CD4-positive, alpha-beta T cell treated with Interleukin-6 at 100 ng/mL for 8 hours (primary cell): ENCODE measurements at places on chromosomes 2 and 18.

DNA sequence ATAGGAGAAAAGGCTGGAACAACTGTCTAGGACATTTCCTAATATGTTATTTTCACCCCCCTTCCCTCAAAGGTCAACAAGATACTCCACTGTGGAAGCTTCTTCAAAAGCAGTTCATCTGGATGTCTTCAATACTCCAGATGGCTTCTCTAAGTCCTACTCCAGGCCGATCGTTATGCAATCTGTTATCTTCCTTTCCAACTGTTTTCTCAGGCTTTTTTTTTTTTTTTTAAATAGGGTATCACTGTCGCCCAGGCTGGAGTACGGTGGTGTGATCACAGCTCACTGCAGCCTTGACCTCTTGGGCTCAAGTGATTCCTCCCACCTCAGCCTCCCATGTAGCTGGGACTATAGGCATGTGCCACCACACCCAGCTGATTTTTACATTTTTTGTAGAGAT lies 26.3 kb downstream of the ATP8B1 start:
- DNase-seq = no peak

DNA sequence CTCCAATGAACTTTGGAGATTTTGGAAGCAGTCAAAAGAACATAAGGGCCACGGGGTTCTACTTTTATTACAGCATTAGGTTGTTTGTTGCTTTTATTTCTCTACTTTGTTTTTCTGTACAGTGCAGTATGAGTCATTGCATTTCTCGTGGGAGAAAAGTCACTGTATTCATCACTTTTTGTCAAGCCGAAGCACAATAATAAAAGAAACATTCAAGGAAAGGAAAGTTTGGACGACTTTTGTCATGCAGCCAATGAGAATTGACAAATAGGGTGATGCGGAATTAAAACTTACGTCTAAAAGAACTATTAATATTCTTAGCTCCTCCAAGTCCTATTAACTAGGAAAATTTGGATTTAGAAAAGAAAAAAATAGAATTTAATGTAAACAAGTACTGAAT lies 209.9 kb downstream of the TMEM182 start:
- no peak for DNase-seq

DNA sequence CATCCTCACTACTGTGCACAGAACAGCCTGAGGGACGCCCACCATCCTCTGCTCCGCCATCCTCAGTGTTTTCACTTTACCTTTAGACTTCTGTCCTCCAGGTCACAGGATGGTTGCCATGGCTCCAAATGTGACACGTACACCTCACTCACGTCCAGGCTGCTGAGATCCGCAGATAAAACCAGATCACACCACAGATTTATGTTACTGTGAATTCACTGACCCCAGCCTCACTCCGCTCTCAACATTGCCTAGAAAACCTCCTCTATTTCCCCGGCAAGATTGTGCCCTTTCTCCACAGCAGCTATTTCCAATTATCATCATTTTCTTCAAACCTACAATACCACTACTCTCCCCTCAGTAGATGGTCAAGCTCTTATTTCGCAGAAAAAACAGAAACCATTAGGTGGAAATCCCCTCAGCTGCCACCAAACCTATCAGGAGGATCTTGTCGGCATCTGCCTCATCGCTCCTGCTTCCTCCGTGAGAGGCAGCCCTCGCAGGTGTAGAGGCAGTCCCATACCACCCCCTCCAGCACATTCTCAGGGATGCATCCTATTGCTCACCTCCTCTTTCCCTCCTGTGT lies 49.8 kb upstream of the SLC1A4 start:
- DNase-seq = peak; percentile 14

DNA sequence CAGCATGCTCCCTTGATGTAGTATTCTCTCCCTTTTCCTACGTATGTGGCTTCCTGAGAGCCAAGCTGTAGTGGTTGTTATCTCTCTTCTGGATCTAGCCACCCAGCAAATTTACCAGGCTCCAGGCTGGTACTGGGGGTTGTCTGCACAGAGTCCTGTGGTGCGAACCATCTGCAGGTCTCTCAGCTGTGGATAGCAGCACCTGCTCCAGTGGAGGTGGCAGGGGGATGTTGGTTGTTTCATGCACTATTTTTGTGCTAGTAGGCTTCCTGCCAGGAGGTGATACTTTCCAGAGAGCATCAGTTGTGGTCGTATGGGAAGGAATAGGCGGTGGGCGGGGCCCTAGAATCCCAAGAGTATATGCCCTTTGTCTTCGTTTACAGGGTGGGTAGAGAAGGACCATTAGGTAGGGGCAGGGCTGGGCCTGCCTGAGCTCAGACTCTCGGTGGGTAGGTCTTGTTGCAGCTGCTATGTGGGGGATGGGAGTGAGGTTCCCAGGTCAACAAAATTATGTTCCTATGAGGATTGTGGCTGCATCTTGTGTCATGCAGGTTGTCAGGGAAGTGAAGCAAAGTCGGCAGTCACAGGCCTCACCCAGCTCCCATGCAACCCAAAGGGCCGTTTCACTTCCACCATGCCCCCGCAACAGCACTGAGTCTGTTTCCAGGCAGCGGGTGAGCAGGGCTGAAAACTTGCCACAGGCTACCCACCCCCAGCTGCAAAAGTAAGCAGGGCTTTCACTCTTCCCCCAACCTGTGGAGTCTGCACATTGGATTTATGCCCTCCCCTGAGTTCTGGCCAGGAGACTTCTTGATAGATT lies 1139.5 kb downstream of the BCL11A start:
- DNase-seq = no peak

DNA sequence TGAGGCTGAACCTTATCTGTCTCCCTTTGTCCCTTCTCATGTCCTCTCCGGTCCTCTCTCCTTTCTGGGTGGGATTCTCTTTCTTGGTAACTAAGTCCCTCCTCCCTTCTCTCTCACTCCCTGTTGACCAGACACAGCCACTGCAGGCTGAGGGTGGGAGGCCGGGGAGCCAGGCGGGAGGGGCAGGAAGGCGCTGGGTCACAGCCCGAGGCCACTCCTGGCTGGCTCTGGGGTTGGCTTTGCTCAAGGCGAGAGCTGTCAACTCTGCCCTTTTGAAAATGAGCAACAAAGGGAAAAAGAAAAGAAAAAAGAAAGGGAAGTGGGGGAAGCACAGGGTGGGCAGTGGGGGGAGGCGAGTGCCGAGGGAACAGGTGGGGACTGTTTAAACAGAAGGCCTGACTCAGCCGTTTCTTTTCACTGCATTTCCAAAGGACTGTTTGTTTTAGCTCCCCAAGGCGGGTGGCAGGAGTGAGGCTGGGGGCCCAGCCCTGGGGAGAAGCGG lies 70.5 kb upstream of the IGFBP5 start:
- no peak for DNase-seq

GRCh38 chr2:46064396-46064795 lies 232.8 kb upstream of the EPAS1 start:
- no peak for DNase-seq

DNA sequence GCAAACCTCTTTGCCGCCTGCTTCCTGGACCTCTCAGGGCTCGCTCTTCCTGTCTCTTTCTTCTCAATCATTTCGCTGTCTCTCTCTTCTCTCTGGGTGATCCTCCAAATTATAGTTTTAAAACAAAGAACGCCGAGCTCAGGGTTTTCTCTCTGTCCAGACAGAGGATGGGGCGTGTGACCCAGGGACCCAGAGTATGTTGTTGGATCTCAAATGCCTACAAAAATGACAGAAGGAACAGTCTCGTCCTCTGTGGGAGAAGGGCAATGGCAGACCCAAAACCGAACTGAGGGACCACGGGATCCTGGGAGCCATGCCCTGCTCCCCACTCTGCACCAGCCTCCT lies 88.5 kb downstream of the EIPR1 start:
- no peak for DNase-seq

DNA sequence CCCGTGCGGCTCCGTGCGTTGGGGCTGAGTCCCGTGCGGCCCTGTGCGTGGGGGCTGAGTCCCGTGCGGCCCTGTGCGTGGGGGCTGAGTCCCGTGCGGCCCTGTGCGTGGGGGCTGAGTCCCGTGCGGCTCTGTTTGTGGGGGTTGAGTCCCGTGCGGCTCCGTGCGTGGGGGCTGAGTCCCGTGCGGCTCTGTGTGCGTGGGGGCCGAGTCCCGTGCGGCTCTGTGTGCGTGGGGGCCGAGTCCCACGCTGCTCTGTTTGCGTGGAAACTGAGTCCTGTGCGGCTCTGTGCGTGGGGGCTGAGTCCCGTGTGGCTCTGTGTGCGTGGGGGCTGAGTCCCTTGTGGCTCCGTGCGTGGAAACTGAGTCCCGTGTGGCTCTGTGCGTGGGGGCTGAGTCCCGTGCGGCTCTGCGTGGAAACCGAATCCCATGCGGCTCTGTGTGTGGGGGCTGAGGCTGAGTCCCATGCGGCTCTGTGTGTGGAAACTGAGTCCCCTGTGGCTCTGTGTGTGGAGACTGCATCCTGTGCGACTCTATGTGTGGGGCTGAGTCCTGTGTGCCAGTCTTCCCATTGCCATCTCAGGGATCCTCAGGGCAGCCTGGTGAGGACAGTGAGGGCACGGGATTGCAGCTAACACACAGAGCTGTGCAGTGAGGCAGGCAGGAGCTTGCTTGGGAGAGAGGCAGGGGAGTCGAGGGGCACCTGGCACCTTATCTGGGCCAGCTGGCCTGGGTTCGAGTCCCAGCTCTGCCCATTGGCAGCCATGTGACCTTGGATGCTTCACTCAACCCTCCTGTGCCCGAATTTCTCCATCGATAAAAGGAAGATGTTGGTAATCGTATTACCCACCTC lies 44.5 kb downstream of the LDLRAD4 start:
- no peak for DNase-seq

DNA sequence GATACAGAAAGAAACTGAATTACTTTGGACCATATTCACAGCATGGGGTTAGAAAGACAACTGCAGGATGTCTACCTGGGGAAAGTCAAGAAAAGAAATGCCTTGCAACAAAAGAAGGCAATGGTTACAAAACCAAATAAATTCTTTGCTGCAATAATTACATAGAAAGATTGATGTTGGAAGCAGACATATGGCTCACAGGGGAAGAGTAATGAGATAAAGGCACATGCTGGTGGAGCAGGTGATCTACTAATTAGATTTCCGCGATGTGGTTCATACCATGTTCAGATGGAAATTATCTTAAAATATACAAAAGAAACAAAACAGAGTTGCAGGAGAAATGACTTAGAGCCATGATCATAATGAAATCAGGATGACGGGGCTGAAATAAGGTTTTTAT lies 718.8 kb upstream of the PKDCC start:
- no peak for DNase-seq

DNA sequence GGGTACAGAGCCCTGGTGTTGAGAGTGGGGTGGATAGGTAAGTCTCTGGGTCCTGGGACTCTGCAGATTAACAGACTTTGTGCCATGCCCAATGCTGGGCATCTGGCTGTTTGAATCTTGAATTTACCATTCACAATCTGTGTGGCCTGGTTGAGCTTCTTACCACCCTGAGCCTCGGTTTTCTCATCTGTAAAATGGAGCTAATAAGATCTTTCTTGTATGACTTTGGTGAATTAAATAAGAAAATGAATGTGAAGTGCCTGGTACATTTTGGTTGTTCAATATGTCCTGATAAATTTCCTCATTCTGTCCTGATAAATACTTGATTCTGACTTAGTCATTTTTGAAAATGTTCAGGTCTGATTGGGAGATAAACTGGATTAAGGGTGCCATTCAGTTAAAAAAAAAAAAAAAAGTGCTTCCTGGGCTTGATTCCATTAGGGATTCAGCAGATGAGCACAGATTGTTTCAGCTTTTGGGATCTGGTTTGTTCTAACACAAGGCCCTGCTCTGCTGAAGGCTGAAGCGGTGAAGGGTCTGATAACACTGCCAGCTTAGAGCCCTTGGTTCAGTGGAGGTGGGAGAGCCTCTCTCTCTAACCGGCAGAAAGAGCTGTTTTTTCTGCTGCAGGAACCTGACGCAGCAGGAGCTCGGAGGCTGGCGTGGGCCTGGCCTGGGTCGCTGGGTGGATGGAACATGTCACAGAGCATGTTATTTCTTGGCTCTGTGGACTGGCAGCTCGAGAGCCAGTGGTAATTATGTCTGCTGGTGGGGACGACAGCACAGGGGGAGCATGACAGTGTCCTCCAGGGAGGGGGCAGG lies 84.5 kb upstream of the MCFD2 start:
- DNase-seq = no peak

DNA sequence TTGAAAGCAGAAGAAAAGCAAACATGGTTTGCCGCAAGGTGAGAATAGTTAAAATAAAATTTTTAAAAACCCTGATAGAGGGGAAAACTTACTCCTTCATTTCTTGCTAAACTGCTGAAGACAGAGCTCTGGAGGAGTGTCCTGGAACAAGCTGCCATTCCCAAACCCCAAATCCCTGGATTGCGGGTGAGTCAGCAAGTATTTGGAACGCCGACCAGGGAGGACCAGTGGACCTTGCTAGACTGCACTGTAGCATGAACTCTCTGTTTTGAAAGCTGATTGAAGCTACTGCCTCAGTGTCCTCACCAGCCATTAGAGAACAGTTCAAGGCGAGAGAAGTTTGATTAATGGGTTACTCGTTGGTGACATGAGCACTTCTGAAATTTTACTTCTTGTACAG lies 99.4 kb upstream of the RASGRP3 start:
- no peak for DNase-seq
